Glutamatergic neuron (in vitro differentiated cells): ENCODE measurements at places on chromosomes 13 and 19.

DNA sequence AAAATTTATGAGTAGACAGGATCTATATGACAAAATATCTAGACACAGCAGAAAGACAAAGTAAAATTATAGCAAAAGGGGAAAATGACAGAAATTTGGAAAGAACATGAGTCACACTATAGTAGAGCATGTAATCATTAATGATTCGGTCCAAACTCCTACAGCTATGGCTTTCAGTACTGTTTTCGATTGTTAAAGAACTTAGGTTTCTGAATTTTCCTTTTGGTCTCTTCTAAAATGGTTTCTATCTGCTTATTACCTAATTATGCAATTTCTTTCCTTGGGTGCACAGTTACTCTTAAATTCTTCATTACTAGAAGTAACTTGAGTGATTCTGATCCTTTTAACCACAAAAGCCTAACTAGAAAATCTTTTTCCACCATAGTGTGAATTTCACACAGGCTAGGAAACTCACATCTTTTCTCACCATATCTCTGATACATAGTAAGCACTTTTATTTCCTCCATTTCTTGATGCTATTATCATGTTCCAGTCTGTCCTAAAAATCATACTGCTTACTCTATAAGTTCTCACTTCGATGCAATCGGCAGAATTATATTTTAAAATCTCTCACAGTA lies 1101.4 kb downstream of the PCDH9 start:
- no peak for DNase-seq

DNA sequence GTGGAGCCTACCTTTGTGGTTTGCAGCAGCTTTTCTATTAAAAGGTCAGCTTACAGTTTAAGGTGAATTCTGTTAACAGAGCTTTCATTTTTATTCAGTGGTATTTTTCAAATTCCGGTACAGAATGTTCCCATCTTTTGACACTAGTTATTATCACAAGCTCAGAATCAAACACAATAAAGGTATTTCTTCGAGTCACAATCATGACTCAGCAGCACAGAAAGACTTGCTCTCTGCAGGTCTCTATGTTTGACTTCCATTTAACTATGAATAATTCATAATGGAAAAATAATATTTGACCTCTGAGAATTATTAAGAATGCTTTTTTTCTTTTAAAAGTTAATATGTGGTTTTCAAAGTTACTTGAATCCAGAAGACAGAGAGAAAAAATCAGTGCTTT lies 28.2 kb downstream of the DACH1 start:
- DNase-seq: no peak

DNA sequence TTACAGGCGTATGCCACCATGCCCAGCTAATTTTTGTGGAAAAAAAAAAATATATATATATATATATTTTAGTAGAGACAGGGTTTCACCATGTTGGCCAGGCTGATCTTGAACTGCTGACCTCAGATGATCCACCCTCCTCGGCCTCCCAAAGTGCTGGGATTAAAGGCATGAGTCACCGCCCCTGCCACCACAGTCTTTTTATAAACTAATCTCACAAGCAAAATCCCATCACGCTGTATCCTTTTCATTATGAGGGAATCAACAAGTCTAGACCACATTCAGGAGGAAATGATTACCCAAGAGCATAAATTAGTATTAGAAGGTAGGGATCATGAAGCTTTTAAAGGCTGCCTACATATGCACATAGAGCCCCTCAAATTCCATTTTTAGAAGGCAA lies 210.6 kb upstream of the NBEA start:
- no peak for DNase-seq

- peak; percentile 60 for DNase-seq
These were observed at the start of gene FUT1 for GRCh38 chr19:48752496-48753365. Gene FUT1 (minus strand): TSS chr19:48752641. CDS start chr19:48751281, 1,360 bp downstream.

- DNase-seq: no peak
These were observed 2.1 kb downstream of the ARID3A start for GRCh38 chr19:927780-928401.

GRCh38 chr19:10670182-10670581 lies 16.0 kb downstream of the ILF3 start:
- no peak for DNase-seq
